ENCODE measurements at places on chromosomes 1 and 21.

- no peak for DNase-seq
These were observed 671.9 kb downstream of the PTPRC start for GRCh38 chr1:199310708-199311107.

DNA sequence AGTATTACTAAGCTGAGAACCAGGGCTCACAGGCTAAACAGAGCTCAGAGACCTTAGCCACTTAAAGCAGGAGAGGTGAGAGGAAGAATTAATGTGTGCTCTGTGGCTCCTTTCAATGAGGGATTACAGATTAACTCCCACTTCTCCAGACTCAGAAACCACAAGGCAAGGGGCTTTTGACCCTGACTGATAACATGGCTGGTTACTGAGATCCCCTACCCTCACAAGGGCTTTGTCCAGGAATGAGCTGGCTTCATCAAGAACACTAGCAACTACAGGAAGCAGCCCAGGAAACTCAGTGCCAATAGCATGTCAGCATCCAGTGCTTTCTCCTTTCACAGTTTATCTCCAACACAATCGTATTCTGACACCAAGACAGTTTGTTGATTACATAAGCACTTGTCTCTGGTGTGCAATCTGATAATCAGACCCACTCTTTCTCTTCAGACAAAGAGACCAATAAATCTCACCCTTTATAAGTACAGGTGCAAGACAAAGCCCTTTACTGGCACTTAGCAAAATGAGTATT is 38.8 kb downstream of the ERI3 start:
- DNase-seq = no peak

DNA sequence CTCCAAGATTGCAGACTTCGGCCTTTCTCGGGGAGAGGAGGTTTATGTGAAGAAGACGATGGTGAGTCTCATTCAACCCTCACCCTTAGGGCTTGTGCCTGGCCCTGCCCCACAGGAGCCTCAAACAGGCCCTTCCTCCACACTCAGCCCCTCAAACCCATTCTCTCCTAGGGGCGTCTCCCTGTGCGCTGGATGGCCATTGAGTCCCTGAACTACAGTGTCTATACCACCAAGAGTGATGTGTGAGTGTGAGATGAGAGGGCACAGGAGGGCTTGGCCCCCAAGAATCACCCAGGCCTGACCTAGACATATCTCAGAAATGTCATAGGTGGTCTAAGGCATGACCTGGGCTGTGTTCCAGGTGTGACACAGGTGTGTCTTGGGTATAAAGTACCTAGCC is 18.3 kb upstream of the MPL start:
- no peak for DNase-seq

DNA sequence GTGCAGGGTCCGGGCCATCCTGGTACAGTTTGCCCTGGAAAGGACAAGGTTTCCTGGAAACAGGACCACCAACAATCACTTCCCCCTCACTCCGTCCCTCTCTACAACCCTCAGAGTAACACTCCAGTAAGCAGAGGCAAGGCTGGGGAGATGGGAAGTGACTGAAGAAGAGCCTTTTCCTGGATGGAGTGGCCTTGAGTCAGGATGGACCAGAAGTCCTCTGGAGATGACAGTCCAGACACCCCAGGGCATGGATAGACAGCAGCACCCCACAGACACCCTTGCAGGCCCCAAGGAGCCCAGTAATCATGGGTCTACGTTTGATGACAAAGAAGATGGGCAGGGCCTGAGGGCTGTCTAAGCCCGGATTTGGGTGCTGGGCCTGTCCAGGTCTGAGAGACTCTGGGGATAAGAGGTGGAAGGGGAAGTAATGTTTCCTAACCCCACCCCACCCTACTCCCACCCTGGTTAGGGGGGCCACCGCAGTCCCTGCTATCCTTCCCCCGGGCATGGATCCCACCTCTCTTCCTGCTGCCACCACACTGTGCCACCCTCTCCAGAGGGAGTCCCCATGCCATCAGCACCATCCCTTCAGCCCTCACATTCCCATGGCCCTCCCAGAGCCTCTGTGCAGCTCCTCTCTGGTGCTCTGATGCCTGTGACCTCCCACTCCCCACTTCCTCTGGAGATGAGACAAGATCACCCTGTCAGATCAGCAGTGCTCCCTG is 7.2 kb upstream of the S100A8 start:
- no peak for DNase-seq
